ENCODE measurements at places on chromosomes 12 and 14. TPM values are rescaled to one million over a fixed set of nuclear protein-coding genes. Genes with fewer than 3 reads are reported as not detected.

Gene IL26
- 5.7 TPM for total RNA-seq

Gene SERPINA9
- not detected for total RNA-seq

Gene CD69
- total RNA-seq: 106 TPM

Gene MYF6
- total RNA-seq: not detected

Gene LTBR
- 0.20 TPM for total RNA-seq

Gene REP15
- 1.8 TPM for total RNA-seq

Gene GALNT16
- 0.02 TPM for total RNA-seq

Gene CCDC177
- total RNA-seq: not detected

Gene LHX5
- total RNA-seq: not detected

Gene ABCB9
- 7.1 TPM for total RNA-seq

Gene SMCO2
- total RNA-seq: 1.4 TPM

Gene KCNC2
- total RNA-seq: not detected

Gene ZFHX2
- total RNA-seq: 2.9 TPM

Gene BORCS5
- 18.1 TPM for total RNA-seq

Gene KRT7
- total RNA-seq: 53.6 TPM

Gene IFNG
- total RNA-seq: 560 TPM

Gene TAS2R20
- total RNA-seq: 1.8 TPM

Gene KCNA1
- total RNA-seq: not detected

Gene SLC24A4
- 0.07 TPM for total RNA-seq

Gene TRIM9
- total RNA-seq: 0.22 TPM

Gene TAS2R31
- total RNA-seq: 3.5 TPM

Gene CISTR
- total RNA-seq: not detected

Gene GPRC5D
- not detected for total RNA-seq

Gene EML5
- 3.0 TPM for total RNA-seq

Gene TAS2R19
- 4.5 TPM for total RNA-seq

Gene PRKD1
- not detected for total RNA-seq

Gene HPD
- total RNA-seq: not detected

Gene NRXN3
- not detected for total RNA-seq

Gene AICDA
- total RNA-seq: 0.17 TPM

Gene TAMALIN
- total RNA-seq: 3.9 TPM

Gene RD3L
- not detected for total RNA-seq

Gene SLC38A4
- total RNA-seq: not detected

Gene STAC3
- 5.7 TPM for total RNA-seq

Gene RBMS2
- 5.3 TPM for total RNA-seq

Gene NOPCHAP1
- 15.1 TPM for total RNA-seq

Gene GRIP1
- total RNA-seq: not detected

Gene HNF1A
- total RNA-seq: not detected

Gene KIAA0586
- 23.4 TPM for total RNA-seq

Gene PITPNM2
- total RNA-seq: 17.5 TPM

Gene YARS2
- total RNA-seq: 20.5 TPM

Gene HOMEZ
- 11.9 TPM for total RNA-seq

Gene TBC1D30
- 0.15 TPM for total RNA-seq

Gene FGF6
- not detected for total RNA-seq

Gene CLEC2D
- total RNA-seq: 407 TPM

Gene LTBP2
- total RNA-seq: 0.07 TPM

Data from T-helper 1 cell treated with Interleukin-12 subunit alpha and Interleukin-12 subunit beta and Interleukin-4 antibody, amounts not matched to agents 30 ng/mL and 1 ng/mL, for 36 hours (primary cell).